Activated naive CD4-positive, alpha-beta T cell treated with anti-CD3 and anti-CD28 coated beads, Interleukin-2, amount 50 U/mL, for 16 hours (primary cell): ENCODE measurements at places on chromosomes 2 and 18.

GRCh38 chr2:111932841-111933291, 34.5 kb downstream of the MERTK start:
- DNase-seq: no peak

- DNase-seq: no peak
Measured at GRCh38 chr2:2901384-2902345, 476.0 kb downstream of the EIPR1 start.

GRCh38 chr2:85032621-85033020, 61.7 kb downstream of the KCMF1 start:
- DNase-seq: no peak

- no peak for DNase-seq
Measured at GRCh38 chr18:49581371-49581770, 19.5 kb downstream of the LIPG start.

- DNase-seq: no peak
Measured at GRCh38 chr18:60389314-60389713, 16.7 kb upstream of the MC4R start.

DNA sequence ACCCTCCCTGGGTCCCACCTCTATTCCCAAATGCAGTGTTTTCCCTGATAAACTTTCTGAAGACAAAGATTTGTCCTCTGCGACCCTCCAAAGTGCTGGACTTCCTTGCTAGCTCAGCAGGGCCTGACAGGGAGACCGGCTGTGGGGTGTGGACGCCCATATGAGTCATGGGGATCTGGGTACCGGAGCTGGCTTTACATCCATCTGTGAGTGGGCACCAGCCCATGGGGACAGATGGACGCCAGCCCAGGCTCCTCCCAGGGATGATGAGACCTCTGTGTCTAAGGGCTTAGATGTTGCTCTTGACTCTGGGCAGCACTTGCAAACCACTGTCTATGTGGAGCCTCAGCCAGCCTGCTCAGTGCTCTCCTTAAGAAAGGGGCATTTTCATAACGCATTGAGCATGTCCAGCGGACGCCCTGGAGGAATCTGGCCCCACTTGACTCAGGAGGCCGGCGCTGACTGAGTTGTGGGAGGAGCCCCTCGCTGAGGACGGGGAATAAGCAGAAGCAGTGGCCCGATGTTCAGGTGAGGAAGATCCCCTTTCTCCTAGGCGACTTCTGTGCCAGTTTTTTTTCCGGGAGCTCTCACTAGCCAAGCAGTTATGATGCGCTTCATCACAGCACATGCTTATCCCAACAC, 229.4 kb upstream of the MYT1L start:
- DNase-seq: no peak

- DNase-seq: no peak
Measured at GRCh38 chr18:6950641-6951040, 167.0 kb downstream of the LAMA1 start.

- DNase-seq: no peak
Measured at GRCh38 chr2:115908731-115909130, 1466.3 kb downstream of the DPP10 start.

DNA sequence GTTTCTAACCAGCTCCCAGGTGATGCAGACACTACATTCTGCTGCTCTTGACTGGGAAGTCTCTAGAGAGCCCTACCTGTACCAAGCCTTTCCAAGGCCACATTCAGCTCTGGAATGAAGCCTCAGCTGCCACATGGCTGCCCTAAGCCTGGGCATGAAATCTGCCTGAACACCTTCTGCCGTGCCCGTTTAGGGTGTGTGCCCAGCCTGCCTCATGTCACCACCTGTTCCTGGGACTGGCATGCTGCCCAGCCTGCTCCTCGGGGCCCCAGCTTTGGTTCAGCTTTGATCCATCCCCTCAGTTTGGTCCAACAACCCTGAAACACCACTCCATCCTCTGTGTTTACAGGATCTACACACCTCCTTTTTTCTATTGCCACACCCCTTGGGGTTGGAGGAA, 210.9 kb downstream of the L3MBTL4 start:
- DNase-seq: no peak

DNA sequence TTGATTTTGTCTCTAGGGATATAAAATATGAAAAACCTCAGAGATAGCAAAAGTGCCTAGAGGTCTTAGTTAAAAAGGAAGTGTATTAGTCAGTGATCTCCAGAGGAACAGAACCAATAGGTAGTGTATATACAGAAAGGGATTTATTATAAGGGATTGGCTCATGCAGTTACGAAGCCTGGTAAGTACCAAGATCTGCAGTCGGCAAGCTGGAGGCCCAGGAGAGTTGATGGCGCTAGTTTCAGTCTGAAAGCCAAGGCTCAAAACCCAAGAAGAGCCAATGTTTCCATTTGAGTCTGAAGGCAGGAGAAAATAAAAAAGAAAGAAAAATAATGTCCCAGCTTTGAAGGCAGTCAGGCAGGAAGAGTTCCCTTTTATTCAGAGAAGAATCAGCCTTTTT, 93.3 kb downstream of the COLEC12 start:
- DNase-seq: no peak

- DNase-seq: no peak
Measured at GRCh38 chr2:101416609-101417008, 29.3 kb upstream of the CREG2 start.

GRCh38 chr2:3422161-3422779, 42.8 kb downstream of the TRAPPC12 start:
- DNase-seq: no peak

GRCh38 chr2:219766658-219767057, 139.2 kb downstream of the SLC4A3 start:
- DNase-seq: no peak

DNA sequence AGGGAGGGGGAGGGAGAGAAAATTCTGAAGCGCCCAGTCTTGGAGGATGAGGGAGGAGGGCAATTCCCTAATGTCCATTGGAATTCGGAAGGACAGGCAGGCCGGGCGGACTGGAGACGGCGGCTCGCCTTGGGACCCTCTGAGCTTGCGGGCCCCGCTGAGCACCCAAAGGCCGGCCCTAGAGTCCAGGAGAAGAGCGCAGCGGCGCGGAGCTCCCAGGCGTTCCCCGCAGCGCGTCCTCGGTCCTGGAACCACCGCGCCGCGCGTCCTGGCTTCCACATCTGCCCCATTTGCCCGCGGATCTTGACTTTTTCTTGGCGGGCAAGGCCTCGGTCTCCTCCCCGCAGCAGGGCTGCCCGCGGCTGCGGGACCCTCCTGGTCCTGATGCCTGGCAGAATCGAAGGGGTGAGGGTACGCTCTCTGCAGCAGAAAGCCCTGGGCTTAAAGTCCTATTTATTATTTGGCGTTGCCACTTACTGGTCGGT, 675 bp upstream of the MLPH start:
- no peak for DNase-seq

GRCh38 chr2:174014011-174014698, 49.0 kb upstream of the SP3 start:
- no peak for DNase-seq

DNA sequence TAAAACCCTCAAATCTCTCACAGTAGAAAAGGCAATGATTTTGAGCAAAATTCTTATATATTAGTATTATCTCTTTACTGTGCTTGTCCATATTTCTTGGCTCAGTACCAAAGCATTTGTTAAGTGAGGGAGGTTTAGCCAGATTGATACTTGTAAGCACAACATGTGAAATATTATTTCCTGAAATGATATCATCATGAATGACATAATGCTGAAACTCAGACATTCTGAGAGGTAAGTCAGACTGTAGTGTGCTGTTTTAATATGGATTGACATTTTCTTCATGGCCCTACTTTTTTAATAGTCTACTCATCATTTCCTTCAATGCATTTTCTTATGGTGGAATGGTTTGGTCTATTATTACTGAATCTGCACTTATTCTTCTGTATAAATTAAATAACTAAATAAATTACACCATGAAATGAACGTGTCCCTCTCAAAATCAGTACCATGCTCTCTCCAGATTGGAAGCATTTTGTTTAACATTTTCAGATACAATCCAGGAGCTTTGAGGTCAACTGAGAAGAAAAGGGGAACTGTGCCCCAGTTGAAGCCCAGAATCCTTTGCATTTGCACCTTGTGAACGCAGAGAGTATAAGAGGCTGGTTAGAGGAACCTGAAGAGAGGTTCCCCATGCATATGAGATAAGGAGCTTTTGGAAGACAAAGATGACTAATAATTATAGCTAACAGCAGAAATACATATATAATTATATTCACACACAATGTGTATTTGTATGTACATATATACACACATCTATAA, 50.1 kb upstream of the CRACDL start:
- no peak for DNase-seq

DNA sequence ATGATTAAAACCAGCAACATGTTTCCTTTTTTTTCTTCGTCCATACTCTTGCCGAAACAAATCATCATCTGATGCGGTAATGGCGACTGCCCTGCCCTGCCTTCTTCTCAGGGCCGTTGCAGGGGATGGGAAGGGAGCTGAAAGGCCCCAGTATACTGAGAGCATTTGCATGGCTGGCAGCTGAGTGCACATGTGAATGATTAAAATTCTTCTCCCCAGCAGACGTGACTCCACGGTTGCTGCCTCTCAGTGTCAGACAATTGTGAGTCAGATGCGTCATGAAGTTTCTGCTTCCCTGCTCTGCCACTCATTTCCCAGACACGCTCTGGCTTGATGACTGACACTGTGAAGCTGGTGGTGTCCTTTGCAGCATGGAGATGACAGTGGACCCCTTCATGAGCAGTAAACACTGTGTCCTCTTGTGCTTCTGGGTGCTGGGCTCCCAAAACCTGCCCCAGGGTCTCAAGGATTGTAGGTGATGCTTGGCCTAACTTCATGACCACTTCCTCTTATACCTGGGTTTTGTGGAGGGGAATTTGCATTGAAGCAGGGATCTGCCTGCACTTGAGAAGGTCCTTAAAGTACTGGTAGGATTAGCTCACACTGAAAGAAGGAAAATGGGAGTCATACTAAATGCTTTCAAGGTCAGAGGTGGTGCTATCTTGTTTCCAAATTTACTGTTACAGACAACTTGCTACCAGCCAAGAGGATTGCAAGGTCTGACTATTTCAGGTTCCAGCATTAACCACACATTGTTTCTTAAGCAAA, 222.5 kb upstream of the COPS8 start:
- DNase-seq: no peak

GRCh38 chr2:125106710-125107109, 1081.6 kb downstream of the CNTNAP5 start:
- DNase-seq: no peak

DNA sequence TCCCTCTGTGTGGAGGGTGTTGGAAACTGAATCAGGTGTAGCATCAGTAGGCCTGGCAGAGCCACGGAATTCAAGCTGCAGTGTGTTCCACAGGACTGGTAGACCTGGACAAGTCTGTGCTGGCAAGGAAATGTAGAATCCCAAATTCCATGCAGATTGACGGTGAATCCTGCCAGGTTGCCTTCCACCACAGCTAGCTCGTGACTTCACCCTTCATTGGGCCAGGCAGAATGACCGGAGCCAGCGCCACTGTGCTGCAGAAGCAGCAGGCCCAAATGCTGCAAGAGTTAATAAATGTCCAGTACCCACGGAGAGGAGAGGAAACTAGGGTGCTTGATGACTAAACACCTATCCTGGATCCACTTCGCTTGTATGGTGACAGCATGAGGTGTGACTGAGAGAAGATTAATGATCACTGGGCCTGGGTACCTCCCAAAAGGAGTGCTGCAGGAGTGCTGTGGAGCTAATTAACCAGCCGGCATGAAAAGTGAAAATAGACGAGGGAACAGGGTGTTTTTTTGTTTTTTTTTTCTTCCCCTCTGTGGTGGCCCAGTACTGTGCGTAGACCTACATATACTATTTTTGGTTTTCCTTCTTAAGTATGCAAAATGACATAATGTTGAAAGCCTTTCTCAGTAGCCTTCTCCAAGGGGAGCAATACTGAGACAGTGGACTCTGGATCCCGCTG, 122.2 kb downstream of the TANC1 start:
- DNase-seq: no peak

- no peak for DNase-seq
Measured at GRCh38 chr18:50231621-50232020, 34.7 kb downstream of the CFAP53 start.

DNA sequence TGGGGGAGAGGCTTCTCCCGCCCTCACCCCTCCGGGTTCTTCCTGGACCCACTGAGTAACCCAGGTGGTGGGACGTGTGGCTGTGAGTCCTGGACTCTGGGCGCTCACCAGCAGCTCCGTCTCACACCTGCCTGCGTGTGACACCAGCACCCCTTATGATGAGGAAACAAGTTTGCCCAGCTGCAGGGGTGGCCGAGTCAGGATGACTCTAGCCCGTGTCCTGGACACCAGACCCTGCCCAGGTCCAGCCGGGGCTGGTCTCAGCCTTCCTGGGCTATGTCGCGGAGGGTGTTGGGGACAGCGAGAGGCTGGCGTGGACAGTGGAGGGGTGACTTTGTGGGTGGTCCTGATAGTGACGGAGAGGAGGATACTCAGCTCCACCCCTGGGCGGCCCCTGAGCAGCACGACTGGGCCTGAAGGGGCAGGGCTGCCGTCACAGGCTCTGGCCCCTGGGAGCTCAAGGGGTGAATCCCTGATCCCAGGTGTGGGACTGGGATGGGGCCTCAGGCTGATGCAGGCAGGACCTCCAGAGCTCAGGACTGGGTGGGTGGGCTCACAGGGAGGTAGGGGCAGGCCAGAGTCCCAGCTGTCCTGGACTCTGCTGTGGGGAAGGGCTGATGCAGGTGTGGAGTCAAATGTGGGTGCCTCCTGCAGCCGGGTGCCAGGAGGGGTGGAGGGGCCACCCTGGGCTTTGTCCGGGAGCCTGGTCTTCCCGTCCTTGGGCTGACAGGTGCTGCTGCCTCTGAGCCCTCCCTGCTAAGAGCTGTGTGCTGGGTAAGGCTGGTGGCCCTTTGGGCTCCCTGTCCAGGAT, 3.7 kb downstream of the GPR35 start:
- peak; percentile 5 for DNase-seq

DNA sequence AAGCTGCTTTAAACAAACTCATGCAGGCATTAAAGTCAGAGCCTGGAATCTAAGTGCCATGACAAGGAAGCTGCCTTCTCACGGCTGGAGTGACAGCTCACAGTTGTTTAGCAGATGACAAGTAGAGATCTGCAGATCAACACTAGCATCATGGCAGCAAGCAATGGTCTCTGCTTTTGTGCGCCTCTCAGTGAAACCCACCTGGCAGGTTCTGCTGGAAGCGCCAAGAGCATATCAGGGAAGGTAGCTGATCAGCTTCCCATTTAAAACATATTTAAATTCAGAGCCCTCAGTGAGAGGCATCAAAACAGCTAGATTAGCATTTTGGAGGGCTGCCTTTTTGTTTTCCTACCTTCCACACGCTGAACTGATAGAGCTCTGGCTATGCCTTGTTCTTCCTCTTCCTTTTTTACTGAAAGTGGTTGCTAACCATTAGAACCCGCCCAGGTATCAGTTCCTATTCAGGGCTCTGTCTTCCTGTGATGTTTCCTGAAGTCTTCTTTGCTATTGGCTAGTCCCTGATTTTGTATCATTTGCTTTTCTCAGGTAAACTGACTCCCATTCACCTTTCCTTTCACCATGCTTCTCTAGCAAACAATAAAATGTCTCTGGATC, 70.8 kb downstream of the TMEM200C start:
- no peak for DNase-seq

GRCh38 chr2:75707901-75708300, 2.8 kb downstream of the GCFC2 start:
- DNase-seq: no peak

GRCh38 chr18:22684268-22684667, 248.9 kb upstream of the RBBP8 start:
- DNase-seq: no peak
